ENCODE measurements at places on chromosomes 16 and 17. TPM values are rescaled to one million over a fixed set of nuclear protein-coding genes. Genes with fewer than 3 reads are reported as not detected.
A peak's percentile ranks its signal among the peaks of the same experiment; 100 is the strongest.

GRCh38 chr17:41539071-41539492 is 11.0 kb upstream of the KRT19 start:
- H3K36me3 ChIP-seq: no peaks in the 10 kb centered on the region
- H3K4me1 ChIP-seq: no peaks in the 10 kb centered on the region
- no peak overlapping the region for H3K4me3 ChIP-seq
- H3K27me3 ChIP-seq: no peaks in the 10 kb centered on the region

- H3K36me3 ChIP-seq: no peaks in the 10 kb centered on the region
- no peak for DNase-seq
- H3K27ac ChIP-seq: no peak overlapping the region
- H3K27me3 ChIP-seq: no peaks in the 10 kb centered on the region
Observed at GRCh38 chr17:30222721-30223175, 12.7 kb downstream of the SLC6A4 start.

- H3K36me3 ChIP-seq: peaks cover 10% of the 10 kb centered on the region
- H3K27me3 ChIP-seq: no peaks in the 10 kb centered on the region
- H3K4me1 ChIP-seq: peaks cover 86% of the 10 kb centered on the region
- no peak overlapping the region for H3K4me3 ChIP-seq
- H3K27ac ChIP-seq: peak overlapping the region; percentile 34
Observed at GRCh38 chr16:27326738-27327585, 13.2 kb downstream of the IL4R start.

GRCh38 chr17:8959312-8959918 is 6.1 kb downstream of the PIK3R5 start:
- peaks cover 99% of the 10 kb centered on the region for H3K4me1 ChIP-seq
- no peaks in the 10 kb centered on the region for H3K36me3 ChIP-seq
- DNase-seq: no peak
- peak overlapping the region; percentile 6 for H3K27ac ChIP-seq
- no peaks in the 10 kb centered on the region for H3K27me3 ChIP-seq

- H3K27ac ChIP-seq: no peak overlapping the region
- no peak overlapping the region for H3K4me3 ChIP-seq
- no peaks in the 10 kb centered on the region for H3K27me3 ChIP-seq
- no peak for DNase-seq
- H3K36me3 ChIP-seq: no peaks in the 10 kb centered on the region
- H3K4me1 ChIP-seq: no peaks in the 10 kb centered on the region
Observed at GRCh38 chr16:28086186-28087139, 22.9 kb upstream of the GSG1L start.

- no peaks in the 10 kb centered on the region for H3K4me1 ChIP-seq
- H3K27ac ChIP-seq: no peak overlapping the region
- DNase-seq: no peak
- no peaks in the 10 kb centered on the region for H3K27me3 ChIP-seq
Observed at GRCh38 chr17:298791-299450, 53.7 kb downstream of the RPH3AL start.

DNA sequence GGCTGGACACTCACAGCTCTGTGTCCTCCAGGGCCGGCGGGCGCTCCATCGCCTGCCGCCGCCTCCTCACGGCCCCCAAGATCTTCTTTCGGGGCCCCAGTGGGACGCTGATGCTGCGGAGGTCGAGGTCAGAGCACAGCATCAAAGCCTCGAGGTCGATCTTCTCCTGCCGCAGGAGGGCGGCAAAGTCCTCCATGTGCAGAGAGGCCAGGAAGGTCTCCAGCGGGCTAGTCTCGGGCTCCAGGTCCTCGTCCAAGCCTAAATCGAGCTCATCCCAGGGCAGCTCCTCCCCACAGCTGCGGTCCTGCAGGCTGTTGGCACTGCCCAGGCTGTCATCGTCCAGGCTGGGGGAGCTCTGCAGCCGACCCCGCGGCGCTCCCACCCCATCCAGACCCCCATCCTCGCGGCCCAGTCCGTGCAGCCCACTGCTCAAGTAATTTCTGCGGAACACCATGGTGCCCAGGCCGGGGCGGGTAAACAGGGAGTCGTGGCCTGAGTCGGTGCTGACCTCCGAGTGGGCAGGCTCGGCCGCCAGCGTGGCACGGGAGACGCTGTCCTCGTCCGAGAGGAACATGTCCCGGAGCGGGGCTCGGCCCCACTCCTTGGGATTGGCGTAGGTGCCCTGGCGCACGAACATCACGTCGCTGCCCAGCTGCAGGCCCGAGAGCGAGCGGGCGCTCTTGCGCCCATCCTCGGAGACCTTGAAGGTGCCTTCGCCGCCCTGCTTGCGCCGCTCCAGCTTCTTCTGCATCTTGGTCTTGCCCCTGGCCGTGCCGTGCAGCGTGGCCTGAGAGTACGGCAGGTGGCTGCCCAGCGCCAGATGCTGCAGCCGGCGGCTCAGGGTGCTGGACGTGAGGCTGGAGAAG is 3.4 kb downstream of the USH1G start:
- H3K27me3 ChIP-seq: peaks cover 22% of the 10 kb centered on the region
- no peak for DNase-seq
- H3K27ac ChIP-seq: no peak overlapping the region
- H3K4me3 ChIP-seq: no peak overlapping the region
- H3K4me1 ChIP-seq: peaks cover 15% of the 10 kb centered on the region

- peak overlapping the region; percentile 87 for H3K27ac ChIP-seq
- no peaks in the 10 kb centered on the region for H3K27me3 ChIP-seq
- DNase-seq: no peak
- peak overlapping the region; percentile 1 for H3K4me3 ChIP-seq
- peaks cover 79% of the 10 kb centered on the region for H3K4me1 ChIP-seq
Observed at GRCh38 chr17:2266865-2267228, 36.7 kb downstream of the SMG6 start.

DNA sequence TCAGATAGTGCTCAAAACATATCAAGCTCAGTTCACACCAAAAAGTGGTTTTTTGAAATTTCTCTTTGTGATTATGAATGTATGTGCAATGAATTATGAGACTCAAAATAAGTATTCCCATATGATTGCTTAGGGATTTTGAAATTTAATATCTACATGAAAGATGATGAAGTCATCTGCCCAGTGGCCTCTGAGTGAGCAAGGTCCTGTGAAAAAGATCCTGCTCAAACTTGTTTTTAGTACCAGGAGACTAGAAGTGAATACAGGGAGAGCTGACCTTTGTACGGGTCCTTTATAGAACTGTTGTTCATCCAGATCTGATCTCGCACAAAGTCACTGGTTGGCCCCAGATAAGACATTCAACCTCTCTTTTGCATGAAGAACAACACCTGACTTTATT is 151.9 kb upstream of the MAF start:
- DNase-seq: no peak
- H3K27me3 ChIP-seq: no peaks in the 10 kb centered on the region
- H3K4me3 ChIP-seq: no peak overlapping the region
- no peak overlapping the region for H3K27ac ChIP-seq

Gene TMEM132E
- total RNA-seq: 0.23 TPM

Gene EFCAB5
- total RNA-seq: 2.7 TPM

Gene TPSG1
- not detected for total RNA-seq

Gene CDH5
- total RNA-seq: not detected

Gene APOBR
- total RNA-seq: 9.1 TPM

Gene MT1G
- not detected for total RNA-seq

Gene FBXW10
- total RNA-seq: not detected

Gene USP6
- 0.14 TPM for total RNA-seq

Gene FSCN2
- 1.0 TPM for total RNA-seq

Gene CHST5
- not detected for total RNA-seq
